ENCODE measurements at places on chromosomes 2 and 18.

DNA sequence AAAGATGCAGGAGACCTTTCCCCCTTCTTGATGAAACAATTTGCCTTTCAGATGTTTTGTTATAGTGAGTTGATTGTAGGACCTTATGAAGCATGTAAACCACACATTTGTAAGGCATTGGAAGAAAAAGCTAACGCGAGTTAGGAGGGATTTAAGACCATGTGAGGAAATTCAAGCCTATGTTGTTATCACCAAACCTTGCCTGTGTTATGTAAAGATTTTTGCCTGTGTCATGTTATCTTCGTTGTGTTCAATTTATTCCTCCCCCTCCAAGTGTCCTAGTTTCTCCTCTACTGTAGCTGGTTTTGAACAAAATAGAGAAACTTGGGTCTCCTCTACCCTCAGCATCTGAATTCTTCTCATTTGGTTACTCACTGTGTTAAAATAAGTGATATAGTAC, 173.0 kb downstream of the NEDD4L start:
- no peak for DNase-seq

- no peak for DNase-seq
These were observed 36.4 kb downstream of the PAX8 start for GRCh38 chr2:113242327-113242726.

GRCh38 chr2:37918742-37919186, 6.3 kb upstream of the RMDN2 start:
- DNase-seq = no peak

DNA sequence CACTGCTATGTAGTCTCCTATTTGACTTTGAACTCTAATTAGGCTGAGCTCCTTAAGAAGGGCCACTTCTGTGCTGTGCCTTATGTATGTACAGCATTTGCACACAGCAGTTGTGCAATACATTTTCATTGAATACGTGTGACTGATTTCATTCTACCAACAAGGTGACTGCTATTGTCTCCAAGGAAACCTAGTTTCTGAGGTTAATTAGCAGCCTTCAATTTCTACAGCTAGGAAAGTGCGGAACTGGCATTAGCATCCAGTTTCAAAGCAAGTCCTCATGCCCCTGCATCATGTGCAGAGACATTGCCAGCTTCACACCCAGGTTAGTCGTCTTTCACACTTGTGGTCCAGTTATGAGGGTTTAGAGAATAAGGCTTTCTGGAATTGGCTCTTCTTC, 58.6 kb downstream of the NCK2 start:
- no peak for DNase-seq
